NCI-H774 (cell line): ENCODE measurements at places on chromosomes 11 and 22.

- no peak for DNase-seq
Measured at GRCh38 chr22:27480487-27480886, 321.1 kb downstream of the MN1 start.

GRCh38 chr11:57463671-57464538 is 3.6 kb downstream of the RTN4RL2 start:
- no peak for DNase-seq

- DNase-seq, result peak; percentile 52
Measured at GRCh38 chr11:45803971-45804760, 783 bp upstream of the SLC35C1 start.

- DNase-seq, result no peak
Measured at GRCh38 chr11:119806064-119806915, 77.3 kb upstream of the NECTIN1 start.

DNA sequence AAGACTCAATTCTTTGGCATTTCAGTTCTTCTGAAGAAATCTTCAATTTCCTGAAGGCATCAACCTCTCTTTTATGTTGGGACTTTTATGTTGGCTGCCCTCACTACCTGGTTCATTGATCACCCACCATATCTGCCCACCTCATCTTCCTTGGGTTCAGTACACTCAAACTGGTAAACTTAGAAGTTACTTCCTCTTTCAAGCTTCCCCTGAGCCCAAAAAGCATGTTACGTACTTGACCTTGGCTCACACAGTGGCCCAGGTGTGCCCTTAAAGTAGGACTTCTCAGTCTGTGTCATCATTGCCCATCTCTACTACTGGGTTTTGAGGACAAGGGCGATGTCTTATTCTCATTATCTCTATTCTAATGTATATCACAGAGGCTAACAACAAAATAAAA is 86.1 kb downstream of the GRIA4 start:
- DNase-seq, result no peak

DNA sequence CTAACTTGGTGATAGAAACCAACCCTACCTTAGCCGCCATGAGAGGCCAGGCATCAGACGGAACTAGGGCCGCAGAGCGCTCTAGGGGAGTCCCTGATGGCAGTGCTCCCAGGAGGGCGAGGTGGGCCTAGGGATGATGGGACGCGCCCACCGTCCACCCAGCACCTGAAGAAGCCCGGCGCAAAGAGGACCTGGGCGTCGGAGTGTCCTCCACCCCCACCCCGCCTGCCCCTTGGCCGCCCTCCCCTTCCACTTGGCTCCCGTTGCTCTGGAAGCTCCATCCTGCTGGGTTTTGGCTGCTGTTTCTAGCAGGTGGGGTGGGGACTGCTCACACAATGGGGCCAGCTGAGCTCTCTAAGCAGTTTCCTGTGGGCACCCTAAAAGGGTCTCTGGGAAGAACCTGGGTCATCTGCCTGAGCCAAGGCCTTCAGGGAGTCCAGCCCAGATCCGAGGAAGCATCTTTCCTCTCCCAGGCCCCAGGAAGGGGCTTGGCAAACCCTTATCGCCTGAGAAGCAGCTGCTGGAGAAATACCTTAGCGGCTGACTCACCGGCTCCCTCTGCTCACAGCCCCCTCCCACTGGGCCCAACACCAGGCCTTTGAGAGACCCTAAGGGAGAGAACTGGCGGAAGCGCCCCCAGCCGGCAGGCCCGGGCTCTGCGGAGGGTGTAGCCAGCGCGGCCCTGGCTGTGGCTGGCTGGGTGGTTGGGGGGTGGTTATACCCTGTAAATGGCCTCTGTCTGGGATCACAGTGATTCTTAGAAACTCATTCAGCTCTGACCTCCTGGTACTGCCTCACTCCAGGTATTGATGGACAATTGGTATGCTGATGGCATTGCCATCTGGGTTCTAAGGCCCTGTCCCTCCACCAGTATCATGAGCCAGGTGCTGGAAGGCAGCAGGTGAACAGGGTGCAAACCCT is 19.3 kb downstream of the CREB3L1 start:
- DNase-seq, result no peak
